ENCODE measurements at places on chromosomes 2 and 18. TPM values are rescaled to one million over a fixed set of nuclear protein-coding genes. Genes with fewer than 3 reads are reported as not detected.

GRCh38 chr2:66561645-66562303 lies 126.8 kb downstream of the MEIS1 start:
- no peak for DNase-seq

DNA sequence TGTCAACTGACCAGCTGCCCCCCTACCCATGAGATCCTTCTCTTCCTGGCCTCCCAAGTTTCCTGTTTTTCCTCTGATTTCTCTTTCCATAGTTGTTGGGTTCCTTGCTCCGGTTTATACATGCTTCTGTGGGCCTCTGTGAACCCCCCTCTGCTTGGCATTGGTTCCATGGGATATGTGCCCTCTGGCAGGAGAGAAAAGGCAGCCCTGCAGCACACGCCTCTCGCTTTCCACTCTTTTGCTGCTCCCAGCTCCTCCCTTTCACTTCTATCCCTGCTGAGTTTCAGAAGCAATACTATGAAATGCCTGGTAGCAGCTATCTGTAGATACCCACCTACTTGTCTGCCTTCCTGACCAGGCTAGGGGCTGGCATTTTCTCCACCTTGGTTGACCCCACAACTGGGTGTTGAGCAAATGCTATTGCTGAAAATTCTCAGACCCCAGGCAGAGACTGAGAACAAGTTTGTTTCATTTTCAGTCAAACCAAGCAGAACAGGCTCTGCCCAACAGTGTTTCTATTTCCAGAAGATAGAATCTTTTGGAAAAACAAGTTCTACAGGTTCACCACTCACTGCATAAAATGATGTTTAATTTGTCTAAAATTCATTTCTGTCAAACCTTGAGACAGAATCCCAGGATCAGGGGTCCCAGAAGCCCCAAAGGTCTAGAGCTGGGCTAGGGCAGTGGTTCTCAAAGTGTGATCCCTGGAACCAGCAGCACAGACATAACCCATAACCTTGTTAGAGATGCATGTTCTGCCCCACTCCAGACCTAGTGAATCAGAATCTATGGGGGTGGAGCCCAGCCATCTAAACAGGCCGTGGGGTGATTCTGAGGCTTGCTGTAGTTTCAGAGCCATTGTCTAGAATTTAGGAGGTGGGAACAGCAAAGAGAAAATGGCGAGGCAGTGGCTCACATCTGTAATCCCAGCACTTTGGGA lies 13.4 kb downstream of the CAPG start:
- no peak for DNase-seq

DNA sequence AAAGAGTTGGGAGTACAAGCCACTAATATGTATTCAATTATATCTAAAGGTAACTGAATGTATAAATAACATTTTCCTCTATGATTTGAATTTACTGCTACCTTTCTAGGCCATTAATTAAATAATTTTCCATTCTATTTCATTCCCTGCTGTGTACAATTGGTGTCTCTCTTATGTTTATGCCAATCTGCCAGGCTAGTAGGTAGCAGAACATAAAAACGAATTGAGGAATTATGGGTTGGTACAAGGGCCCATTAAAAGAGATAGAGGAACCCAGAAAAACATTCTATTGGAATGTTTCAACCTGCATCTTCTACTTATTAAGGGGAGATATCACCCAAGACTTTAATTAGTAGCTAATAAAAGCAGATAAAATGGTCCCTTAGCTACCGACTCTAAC lies 32.2 kb downstream of the AKAIN1 start:
- no peak for DNase-seq

GRCh38 chr2:130338793-130339345 lies 3.8 kb upstream of the IMP4 start:
- no peak for DNase-seq

The NLRC4 gene
- total RNA-seq, result 0.61 TPM

DNA sequence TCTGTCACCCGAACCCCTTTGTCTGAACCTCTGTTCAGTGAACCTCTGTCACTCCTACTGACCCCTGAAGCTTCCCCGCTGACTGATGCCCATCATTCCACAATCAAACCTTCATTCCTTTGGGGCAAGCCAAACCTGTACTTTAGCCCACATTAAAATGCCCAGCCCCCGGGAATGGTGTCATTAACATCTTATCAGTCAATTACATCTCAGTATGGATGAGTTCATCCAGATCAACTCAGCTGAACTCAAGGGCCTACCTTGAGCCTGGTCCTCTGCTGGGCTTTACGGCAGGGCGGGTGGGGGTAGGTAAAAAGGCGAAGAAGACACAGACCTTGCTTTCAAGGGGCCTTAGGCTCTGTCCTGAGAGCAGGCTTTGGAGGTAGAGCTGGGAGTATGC lies 154.4 kb upstream of the SMAD2 start:
- DNase-seq, result no peak

DNA sequence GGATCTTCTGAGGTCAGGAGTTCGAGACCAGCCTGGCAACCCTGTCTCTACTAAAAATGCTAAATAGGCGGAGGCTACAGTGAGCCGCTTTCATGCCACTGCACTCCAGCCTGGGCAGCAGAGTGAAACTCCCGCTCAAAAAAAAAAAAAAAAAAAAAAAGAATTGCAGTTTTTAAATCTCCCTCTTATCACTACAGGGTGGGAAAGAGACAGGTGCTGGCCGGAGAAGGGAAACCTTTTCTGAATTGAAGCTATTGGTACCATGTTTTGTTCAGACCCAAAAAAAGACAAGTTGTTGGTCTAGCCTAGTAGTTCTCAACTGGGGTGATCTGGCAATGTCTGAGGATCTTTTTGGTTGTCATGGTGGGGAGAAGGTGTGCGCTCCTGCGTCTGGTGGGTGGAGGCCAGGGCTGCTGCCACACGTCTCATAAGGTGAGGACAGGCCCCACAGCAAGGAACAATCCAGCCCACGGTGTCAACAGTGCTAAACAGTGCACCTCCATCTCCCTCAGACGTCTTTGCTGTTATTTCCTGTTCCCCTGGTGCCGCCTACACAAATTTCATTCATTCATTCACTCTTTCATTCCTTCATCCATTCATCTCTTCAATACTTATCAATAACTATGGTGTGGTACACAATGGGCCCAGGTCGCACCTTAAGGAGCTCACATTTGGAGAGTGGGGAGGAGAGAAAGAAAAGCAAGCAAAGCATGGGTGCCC lies 28.8 kb upstream of the ODC1 start:
- no peak for DNase-seq

Measured in uterus (tissue), 4 donors.